CD14-positive monocyte (primary cell): ENCODE measurements at places on chromosomes 6 and 20.

GRCh38 chr20:1164871-1165270 is 19.9 kb downstream of the TMEM74B start:
- DNase-seq: no peak

DNA sequence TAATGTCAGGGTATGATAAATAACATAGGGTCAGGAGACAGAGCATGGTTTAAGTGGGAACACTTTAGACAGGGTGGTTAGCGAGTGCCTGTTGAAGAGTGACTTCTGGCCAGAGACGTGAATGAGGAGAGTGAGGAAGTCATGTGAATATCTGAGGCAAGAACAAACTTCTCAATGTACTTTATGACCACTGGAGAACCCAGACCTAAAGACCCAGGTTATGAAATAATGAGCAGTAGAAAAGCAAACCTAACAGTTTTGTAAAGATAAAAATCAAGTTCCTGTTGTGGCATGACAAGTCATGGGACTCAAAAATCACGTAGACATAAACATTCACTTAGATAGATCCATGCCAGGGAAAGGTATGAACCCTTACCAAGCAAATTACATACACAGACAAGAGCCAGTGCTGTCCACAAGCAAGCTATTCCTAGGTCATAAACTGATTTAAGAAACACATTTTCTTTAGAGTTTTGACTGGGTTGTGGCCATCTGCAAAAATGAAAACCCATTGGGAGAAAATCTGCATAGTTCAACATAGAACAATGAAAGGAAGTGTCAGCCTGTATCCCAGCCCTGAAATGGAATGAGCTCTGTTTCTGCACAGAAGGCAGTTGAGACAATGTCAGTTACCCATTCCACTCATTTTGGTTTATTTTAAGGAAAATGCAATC is 2.2 kb upstream of the MYCT1 start:
- no peak for DNase-seq

- DNase-seq: no peak
Observed at GRCh38 chr20:20520776-20521175, 152.9 kb downstream of the INSM1 start.

GRCh38 chr6:26329763-26330511 is 35.1 kb upstream of the BTN3A2 start:
- DNase-seq: peak; percentile 56

DNA sequence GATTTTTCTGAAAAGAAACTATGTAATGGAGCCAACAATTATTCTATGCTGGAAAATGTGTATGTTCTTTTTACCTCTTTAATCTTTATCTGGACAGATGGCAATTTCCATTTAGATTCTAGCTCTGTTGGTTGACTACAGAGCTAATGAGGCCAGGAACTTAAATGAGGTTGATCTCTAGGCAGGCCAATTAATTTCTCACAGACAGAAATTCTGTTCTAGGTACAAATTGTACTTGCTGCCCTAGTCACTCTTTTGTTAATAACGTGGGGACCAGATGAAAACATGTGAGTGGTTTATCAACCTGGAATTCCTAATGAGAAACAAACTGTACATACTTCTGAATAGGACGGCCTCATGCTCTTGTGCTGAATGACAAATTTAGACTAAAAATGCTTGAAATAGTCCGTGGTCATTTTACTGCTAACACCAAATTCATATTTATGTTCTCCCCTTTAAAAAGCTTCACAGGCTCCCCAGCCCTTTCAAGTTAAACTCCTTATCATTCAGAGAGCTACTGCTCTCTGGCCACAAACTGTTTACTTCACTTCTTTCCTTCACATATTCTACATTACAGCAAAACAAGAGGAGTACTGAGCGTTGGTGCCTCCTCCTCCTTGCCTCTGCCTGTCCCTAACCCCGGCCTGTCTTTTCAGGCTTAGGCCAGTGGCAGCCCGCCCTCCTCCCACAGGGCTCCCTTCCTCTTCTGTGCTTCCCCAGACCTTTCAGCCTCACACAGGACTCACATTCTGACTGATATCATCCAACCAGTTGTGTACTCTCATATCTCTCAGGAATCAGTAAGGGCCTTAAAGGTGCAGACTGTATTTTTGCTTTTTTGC is 41.4 kb downstream of the DTNBP1 start:
- DNase-seq: peak; percentile 83

- no peak for DNase-seq
Observed at GRCh38 chr6:106453756-106454367, 93.3 kb downstream of the CRYBG1 start.

DNA sequence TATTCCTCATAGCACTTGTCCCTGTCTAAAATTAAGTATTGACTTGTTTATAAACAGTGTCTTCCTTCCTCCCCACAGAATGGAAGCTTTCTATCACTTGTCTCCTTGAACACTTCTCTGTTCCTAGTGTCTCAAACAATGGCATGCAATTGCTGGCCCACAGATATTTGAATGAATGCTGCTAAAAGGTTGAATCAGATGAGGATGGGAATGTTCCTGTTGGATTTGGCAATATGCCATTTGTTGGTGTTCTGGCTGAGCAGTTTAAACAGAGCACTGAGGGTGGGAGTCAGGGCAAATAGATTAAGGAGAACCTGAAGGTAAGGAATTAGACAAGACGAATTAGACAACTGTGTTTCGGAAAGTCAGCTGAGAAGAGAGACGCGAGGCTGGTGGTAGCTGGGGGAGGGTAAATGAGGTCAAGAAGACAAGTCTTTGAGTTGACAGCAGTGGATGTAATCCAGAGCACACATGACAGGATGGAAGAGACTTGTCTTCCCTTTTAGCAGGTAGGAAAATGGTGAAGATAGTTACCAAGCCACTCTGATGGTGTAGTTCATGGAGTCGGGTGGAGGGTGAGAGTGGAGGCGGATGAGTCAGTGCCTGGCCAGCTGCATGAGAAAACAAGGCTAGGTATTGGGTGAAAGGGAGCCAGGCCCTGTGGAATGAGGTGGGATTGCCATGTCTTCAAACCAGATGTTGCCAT is 58.3 kb upstream of the GNRH2 start:
- no peak for DNase-seq

DNA sequence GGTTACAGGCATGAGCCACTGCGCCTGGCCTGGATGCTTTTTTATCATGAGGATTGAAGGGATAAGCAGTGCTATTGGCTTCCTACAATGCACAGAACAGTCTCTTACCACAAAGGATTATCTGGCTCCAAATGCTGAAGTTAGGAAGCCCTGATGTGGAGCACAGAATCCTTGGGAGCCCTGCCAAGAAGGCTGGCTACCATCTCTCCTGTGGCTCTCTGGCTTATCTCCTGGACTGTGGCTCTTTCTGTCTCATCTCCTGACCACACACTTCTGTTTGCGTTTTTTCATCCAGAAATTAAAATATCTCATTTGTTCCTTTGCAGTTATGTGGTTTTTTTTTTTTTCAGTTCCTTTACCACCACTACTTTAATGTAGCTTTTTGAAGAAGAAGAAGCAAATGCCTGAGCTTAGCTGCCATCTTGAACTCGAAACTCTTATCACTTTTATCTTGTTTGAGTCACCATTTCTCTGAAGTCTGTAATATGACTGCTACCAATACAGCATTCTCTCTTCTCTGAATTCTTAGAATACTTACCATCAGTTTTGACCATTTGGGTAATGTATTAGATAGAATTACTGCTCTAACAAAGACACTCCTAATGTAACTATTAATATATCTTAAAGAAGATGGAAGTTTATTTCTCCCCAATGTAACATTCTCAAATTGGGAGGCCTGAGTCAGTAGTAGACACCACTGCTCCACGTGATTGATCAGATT is 1044.7 kb downstream of the KIF16B start:
- no peak for DNase-seq

GRCh38 chr6:92849636-92850035 is 569.7 kb downstream of the EPHA7 start:
- no peak for DNase-seq

- DNase-seq: peak; percentile 50
Observed at GRCh38 chr20:6940048-6940447, 172.6 kb downstream of the BMP2 start.

DNA sequence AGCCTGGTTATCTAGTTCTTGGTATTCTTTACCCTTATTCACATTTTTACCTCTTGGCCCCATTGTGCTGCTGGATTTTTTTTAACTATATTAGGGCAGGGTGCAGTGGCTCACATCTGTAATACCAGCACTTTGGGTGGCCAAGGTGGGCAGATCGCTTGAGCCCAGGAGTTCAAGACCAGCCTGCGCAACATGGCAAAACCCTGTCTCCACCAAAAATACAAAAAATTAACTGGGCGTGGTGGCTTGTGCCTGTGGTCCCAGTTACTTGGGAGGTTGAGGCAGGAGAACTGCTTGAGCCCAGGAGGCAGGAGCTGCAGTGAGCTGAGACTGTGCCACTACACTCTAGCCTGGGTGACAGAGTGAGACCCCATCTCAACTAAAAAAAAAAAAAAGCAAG is 12.2 kb upstream of the TAF8 start:
- DNase-seq: no peak

GRCh38 chr6:132872923-132873322 is 58.6 kb downstream of the RPS12 start:
- DNase-seq: no peak

- peak; percentile 12 for DNase-seq
Observed at GRCh38 chr20:10673176-10673841, 490 bp downstream of the JAG1 start.

- no peak for DNase-seq
Observed at GRCh38 chr20:11882651-11883050, 35.0 kb upstream of the BTBD3 start.

DNA sequence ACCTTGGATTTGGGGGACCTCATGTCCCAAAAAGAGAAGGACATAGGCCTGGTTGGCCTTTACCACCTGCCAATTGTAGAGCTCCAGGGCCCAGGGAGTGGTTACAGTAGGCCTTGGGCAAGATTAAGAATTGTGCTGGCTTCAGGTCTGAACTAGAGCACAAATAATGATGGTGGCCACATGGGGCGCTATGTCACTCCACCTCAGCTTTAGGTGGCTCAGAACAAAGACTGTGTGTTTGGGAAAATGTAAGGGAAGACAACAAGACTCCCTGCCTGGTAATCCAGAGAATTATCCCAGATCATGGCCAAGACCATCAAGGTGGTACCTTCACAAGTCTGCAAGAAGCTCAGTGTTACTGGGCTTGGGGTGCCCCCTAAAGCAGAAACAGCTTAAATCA is 224.9 kb upstream of the OPRM1 start:
- DNase-seq: no peak

GRCh38 chr6:66735106-66735890 is 1028.3 kb upstream of the EYS start:
- no peak for DNase-seq

DNA sequence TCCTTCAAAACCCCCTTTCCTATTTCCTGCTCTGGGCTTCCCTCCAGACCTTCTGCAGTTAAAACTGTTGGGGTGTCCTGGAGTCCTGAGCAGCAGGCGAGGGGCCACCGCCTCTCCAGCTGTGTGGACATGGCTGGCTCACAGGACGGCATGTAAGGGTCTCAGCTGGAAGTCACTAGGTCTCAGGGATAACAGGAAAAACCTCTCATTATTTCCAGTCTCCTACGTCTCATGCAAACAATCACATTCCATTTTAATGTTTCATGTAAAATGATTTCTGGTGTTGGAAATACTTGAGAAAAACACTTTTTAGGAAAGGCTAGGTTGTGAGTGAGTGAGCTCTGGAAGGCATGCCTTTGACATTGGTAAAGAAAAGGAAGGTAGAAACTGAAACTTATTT is 158.7 kb downstream of the SCML4 start:
- no peak for DNase-seq

GRCh38 chr20:20872428-20872827 is 160.0 kb upstream of the RALGAPA2 start:
- no peak for DNase-seq

DNA sequence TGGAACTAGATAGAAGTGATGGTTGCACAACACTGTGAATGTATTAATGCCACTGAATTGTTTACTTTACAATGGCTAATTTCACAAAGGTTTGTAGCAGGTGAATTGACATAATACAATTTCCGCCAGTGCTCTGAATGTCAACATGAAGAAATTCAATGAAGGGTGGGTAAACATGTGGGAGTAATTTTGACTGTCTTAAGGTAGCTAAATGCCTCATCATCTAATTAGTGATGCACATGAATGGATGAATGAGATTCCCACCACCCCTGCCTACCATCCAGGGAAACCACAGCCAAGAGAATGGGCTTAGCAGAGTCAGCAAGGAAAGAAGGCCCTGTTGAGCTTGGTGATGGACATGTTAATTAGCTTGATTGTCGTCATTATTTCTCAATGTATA is 275.3 kb downstream of the ALDH8A1 start:
- DNase-seq: no peak

GRCh38 chr20:45842169-45842812 is 8.7 kb downstream of the SNX21 start:
- DNase-seq: no peak

DNA sequence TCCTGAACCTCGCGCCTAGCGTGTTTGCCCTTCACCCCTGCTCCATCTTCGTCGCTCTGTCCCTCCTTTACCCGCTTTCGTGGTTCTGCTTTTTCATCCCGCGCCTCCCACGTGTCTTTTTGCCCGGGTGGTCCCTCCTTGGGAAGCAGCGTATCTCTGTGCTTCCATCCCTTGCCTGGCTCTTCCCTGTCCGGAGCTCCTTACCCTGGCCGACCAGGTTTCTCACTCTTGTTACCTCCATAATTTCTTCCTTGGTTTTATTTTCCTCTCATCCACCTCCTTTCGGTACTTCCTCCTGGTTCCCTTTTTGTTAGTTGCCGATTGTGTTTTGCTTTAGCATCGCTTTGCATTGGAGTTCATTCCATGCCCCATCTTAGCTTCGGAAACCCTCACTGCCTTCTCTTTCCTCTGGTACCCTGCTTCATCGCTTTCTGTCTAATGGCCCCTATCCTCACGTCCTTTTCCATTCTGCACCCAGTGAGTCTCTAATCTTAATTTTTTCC is 735 bp downstream of the FAM135A start:
- peak; percentile 16 for DNase-seq

- DNase-seq: no peak
Observed at GRCh38 chr6:53322188-53323029, 26.3 kb downstream of the ELOVL5 start.

- no peak for DNase-seq
Observed at GRCh38 chr20:41984031-41984430, 365.9 kb upstream of the CHD6 start.
